Tibial nerve (tissue), 4 donors: ENCODE measurements at places on chromosomes 1 and 21. TPM values are rescaled to one million over a fixed set of nuclear protein-coding genes. Genes with fewer than 3 reads are reported as not detected.

DNA sequence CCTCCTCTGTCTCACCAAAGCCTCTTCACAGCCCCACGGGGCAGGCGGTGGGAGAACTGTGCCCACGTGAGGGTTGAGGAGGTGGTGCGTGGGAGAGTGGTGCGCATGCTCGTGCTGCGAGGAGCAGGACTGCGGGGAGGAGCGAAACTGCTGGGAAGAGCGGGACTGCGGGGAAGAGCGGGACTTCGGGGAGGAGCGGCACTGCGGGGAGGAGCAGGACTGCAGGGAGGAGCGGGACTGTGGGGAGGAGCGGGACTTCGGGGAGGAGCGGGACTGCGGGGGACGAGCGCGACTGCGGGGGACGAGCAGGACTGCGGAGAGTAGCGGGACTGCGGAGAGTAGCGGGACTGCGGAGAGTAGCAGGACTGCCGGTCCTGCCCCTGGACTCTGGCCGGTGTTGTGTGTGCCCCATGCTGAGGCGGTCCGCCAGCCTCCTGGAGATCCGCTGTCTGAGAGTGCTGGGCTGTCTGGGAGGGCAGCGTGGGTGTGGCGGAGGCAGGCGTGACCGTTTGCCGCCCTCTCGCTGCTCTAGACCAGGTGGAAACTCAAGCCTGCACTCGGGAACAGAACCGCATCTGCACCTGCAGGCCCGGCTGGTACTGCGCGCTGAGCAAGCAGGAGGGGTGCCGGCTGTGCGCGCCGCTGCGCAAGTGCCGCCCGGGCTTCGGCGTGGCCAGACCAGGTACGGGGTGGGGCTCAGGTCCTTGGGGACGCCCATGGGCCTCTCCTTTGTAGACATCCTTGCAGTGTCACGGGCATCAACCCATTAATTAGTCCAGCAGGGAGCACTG, 24.6 kb downstream of the TNFRSF1B start:
- H3K27ac ChIP-seq, result no peak overlapping the region
- H3K36me3 ChIP-seq, result peaks cover 14% of the 10 kb centered on the region
- no peak overlapping the region for H3K4me3 ChIP-seq
- H3K27me3 ChIP-seq, result no peaks in the 10 kb centered on the region

AMIGO1 gene
- 8.1 TPM for total RNA-seq

DNA sequence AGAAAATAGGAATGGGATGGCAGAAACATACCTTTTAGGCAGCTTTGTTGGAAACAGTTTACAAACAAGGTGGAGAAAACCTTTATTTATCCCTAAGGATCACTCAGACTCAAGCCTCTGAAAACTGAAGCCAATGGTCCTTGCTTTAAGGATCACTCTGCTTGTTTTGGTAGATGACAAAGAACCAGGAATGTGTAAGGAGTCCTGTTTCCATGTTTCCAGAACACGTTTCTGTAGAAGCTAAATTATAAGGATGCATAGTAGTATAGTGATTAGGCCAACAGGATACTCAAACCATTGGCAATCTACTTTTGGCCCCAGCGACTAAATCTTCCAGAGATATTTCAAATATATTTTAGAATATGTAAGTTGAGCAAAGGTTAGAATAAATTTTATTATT, 149.1 kb upstream of the HP1BP3 start:
- no peaks in the 10 kb centered on the region for H3K27me3 ChIP-seq
- no peak overlapping the region for H3K27ac ChIP-seq
- H3K4me3 ChIP-seq, result no peak overlapping the region
- H3K36me3 ChIP-seq, result no peaks in the 10 kb centered on the region
- H3K4me1 ChIP-seq, result no peaks in the 10 kb centered on the region

DNA sequence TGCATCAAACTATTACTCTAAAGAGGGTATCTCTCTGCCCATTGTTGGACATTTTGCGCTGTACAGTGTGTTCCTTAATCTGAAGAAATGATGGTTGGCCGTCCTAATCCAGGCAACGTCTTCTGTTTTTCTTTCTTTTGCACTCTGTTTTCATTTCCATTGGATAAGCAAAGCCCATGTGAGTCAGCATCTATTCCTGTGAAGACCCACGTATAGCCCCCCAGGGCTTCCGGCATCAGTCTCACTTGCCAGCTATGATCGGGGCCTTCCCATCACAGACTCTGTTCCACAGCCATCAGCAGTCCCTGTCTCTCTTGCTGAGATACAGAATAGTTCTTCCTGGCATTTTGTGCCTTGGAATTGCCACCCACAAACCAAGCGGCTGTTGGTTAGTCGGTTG, 29.2 kb upstream of the BRDT start:
- H3K27ac ChIP-seq, result no peak overlapping the region
- H3K4me3 ChIP-seq, result no peak overlapping the region
- H3K36me3 ChIP-seq, result no peaks in the 10 kb centered on the region
- DNase-seq, result no peak
- H3K27me3 ChIP-seq, result no peaks in the 10 kb centered on the region
- H3K4me1 ChIP-seq, result no peaks in the 10 kb centered on the region

AK2 gene
- total RNA-seq, result 127 TPM

GRCh38 chr1:151511636-151512215, 539 bp downstream of the CGN start:
- H3K4me1 ChIP-seq, result peaks cover 19% of the 10 kb centered on the region
- no peaks in the 10 kb centered on the region for H3K36me3 ChIP-seq
- peak overlapping the region; percentile 56 for H3K4me3 ChIP-seq
- peak overlapping the region; percentile 38 for H3K27ac ChIP-seq
- H3K27me3 ChIP-seq, result peaks cover 5% of the 10 kb centered on the region
- DNase-seq, result peak; percentile 15

DNA sequence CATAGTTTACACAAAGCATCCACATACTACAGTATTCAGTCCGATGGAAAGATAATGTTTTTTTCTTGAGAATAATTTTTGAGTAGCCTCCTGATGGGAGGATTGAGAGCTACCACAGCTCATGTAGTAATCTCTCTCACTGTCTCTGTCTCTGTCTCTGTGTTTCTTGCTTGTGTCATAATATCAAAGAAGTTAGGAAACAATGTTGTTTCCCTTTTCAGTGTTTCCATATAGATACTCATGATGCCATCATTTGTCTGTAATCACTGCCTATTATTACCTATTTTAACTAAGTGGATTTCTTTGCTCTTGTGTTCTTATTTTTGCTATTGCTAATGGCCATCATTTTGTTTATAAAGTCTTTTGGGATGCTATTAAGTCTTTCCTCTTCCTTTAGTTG, 367.7 kb downstream of the NEGR1 start:
- no peak for DNase-seq
- no peaks in the 10 kb centered on the region for H3K4me1 ChIP-seq
- H3K27me3 ChIP-seq, result no peaks in the 10 kb centered on the region
- no peak overlapping the region for H3K27ac ChIP-seq
- H3K36me3 ChIP-seq, result no peaks in the 10 kb centered on the region

GRCh38 chr1:150233359-150234308, 2.3 kb downstream of the ANP32E start:
- H3K36me3 ChIP-seq, result no peaks in the 10 kb centered on the region
- peak overlapping the region; percentile 79 for H3K4me3 ChIP-seq
- peak overlapping the region; percentile 94 for H3K27ac ChIP-seq
- peaks cover 8% of the 10 kb centered on the region for H3K4me1 ChIP-seq

DNA sequence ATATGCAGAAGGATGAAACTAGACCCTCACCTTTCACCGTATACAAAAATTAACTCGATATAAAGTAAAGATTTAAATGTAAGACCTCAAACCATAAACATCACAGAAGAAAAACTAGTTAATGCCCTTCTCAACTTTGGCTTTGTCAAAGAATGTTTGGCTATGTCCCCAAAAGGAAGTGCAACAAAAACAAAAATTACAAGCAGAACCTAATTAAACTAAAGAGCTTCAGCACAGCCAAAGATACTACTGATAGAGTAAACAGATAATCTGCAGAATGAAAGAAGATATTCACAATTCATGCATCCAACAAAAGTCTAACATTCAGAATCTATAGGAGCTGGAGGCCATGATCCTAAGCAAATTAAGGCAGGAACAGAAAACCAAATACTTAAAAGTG, 824.6 kb upstream of the NEGR1 start:
- no peak overlapping the region for H3K27ac ChIP-seq
- H3K27me3 ChIP-seq, result no peaks in the 10 kb centered on the region
- DNase-seq, result no peak
- H3K4me1 ChIP-seq, result no peaks in the 10 kb centered on the region
- H3K36me3 ChIP-seq, result no peaks in the 10 kb centered on the region

GRCh38 chr1:43274125-43274803, 4.5 kb downstream of the TMEM125 start:
- no peaks in the 10 kb centered on the region for H3K27me3 ChIP-seq
- no peaks in the 10 kb centered on the region for H3K4me1 ChIP-seq
- no peak for DNase-seq
- no peaks in the 10 kb centered on the region for H3K36me3 ChIP-seq
- H3K4me3 ChIP-seq, result no peak overlapping the region
- H3K27ac ChIP-seq, result no peak overlapping the region

CR1 gene
- total RNA-seq, result 6.7 TPM

- H3K27ac ChIP-seq, result no peak overlapping the region
- no peaks in the 10 kb centered on the region for H3K27me3 ChIP-seq
- no peak for DNase-seq
- H3K4me1 ChIP-seq, result peaks cover 10% of the 10 kb centered on the region
- H3K36me3 ChIP-seq, result no peaks in the 10 kb centered on the region
Measured at GRCh38 chr21:39661121-39661520, 48.4 kb downstream of the B3GALT5 start.

DNA sequence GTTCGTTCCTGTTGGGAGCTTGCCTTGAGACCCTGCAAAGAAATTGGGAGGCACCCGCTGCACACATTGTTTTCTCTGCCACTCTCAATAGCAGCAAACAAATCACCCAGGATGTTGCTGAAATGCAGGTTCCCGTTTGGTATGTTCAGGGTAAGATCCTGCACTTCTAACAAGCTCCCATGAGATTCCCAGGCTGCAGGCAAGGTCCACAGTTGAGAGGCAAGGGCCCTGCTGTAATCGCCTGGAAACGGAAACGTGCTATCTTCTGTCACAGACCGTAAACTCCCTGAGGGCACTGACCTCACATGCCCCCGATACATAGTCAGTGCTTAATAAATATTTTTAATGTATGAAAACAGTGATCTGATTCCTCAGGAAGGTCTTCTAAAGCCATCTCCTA, 37.8 kb downstream of the XCL1 start:
- peaks cover 25% of the 10 kb centered on the region for H3K4me1 ChIP-seq
- no peaks in the 10 kb centered on the region for H3K36me3 ChIP-seq
- no peak for DNase-seq
- H3K4me3 ChIP-seq, result no peak overlapping the region
- no peak overlapping the region for H3K27ac ChIP-seq

LRRC38 gene
- 0.87 TPM for total RNA-seq

TINAGL1 gene
- total RNA-seq, result 97.3 TPM

GRCh38 chr1:179867493-179868330, 9.9 kb downstream of the TOR1AIP2 start:
- no peak for DNase-seq
- H3K4me1 ChIP-seq, result peaks cover 8% of the 10 kb centered on the region
- no peaks in the 10 kb centered on the region for H3K27me3 ChIP-seq
- no peaks in the 10 kb centered on the region for H3K36me3 ChIP-seq

- peak overlapping the region; percentile 98 for H3K27ac ChIP-seq
- H3K36me3 ChIP-seq, result no peaks in the 10 kb centered on the region
- DNase-seq, result no peak
- no peaks in the 10 kb centered on the region for H3K27me3 ChIP-seq
Measured at GRCh38 chr1:50976111-50976889, 6.3 kb downstream of the CDKN2C start.

DNA sequence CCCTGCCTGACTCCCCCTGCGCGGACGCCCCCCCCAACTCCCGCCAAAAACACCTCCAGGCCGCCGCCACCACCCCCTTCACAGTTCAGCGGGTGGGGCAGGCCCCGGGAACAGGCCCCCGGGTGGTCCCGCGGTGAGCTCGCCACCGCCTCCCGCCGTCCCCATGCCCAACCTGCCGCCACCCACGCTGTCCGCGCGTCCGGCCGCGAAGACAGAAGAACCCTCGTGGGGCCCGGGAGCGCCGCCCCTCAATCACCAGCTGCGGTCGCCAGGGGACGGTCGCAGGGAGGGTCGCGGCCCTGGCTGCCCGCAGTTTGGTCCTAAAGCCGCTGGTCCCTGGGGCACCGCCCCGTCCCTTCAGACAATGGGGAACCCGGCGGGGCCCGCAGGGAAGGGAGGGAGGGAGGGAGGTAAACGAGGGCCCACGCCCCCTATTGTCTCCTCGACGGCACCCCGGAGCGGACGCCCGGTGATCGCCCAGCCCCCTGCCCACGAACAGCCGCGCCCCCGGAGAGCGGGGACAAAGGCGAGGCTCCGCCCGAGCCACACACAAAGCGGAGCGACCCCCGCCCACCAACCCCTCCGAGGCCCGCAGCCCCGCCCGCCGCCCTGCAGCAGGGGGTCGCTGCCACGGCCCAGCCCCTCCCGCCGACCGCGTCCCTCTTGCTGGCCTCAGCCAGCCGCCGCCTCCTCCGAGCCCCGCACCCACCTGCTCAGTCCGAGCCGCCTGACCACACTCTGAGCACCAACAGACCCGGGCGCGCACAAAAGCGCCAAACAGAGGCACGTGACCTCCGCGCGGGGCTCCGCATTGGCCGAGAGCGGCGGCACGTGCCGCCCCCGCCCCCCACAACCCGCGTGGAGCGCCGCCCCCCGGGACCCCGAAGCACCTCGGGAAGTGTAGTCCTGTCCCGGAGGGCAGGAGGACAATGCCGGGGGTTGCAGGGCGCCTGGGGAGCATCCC, at the start of gene STMN1:
Gene STMN1, minus strand, starts transcription at position 740 of the 964 bp plus-strand sequence. CDS start 1,743 bp downstream, outside the sequence.
- H3K27ac ChIP-seq, result peak within 1 kb of the TSS; percentile 91
- H3K27me3 ChIP-seq, result no peaks in the 10 kb centered on the region
- H3K36me3 ChIP-seq, result no peaks in the 10 kb centered on the region
- H3K4me3 ChIP-seq, result peak within 1 kb of the TSS; percentile 70
- peaks cover 15% of the 10 kb centered on the region for H3K4me1 ChIP-seq

- H3K4me3 ChIP-seq, result no peak overlapping the region
- H3K27me3 ChIP-seq, result no peaks in the 10 kb centered on the region
- no peaks in the 10 kb centered on the region for H3K36me3 ChIP-seq
- no peak overlapping the region for H3K27ac ChIP-seq
- no peak for DNase-seq
Measured at GRCh38 chr1:219422811-219423598, 189.9 kb downstream of the ZC3H11B start.

OR6K3 gene
- total RNA-seq, result not detected

DNA sequence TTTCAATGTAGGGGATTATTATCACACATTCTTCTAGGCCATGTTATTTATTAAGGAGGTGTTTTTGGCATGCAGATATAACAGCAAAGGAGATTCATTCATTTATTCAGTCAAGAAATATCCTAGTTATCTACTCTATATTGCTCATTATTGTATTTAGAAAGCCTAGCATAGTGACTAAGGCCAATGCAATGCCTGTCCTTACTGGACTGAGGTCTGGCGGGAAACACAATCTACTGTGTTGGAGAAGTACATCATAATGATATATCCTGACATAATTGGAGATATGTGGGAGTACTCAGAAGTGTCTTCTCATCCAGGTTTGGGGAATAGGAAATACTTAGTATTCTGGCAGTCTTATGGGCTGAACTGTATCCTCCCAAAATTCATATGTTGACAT, 421.5 kb upstream of the USP24 start:
- no peaks in the 10 kb centered on the region for H3K27me3 ChIP-seq
- no peaks in the 10 kb centered on the region for H3K36me3 ChIP-seq
- no peak for DNase-seq
- H3K4me1 ChIP-seq, result peaks cover 8% of the 10 kb centered on the region
- no peak overlapping the region for H3K27ac ChIP-seq
- no peak overlapping the region for H3K4me3 ChIP-seq

- DNase-seq, result no peak
- H3K4me3 ChIP-seq, result no peak overlapping the region
- no peak overlapping the region for H3K27ac ChIP-seq
- H3K36me3 ChIP-seq, result no peaks in the 10 kb centered on the region
- no peaks in the 10 kb centered on the region for H3K27me3 ChIP-seq
Measured at GRCh38 chr1:224170748-224171478, 12.1 kb upstream of the DEGS1 start.

AXDND1 gene
- 0.30 TPM for total RNA-seq

LCE2C gene
- total RNA-seq, result not detected
